HAP-1 (cell line): ENCODE measurements at places on chromosomes 3 and 15.

GRCh38 chr15:38897551-38897950, 332.9 kb upstream of the RASGRP1 start:
- no peak for DNase-seq

- DNase-seq, result no peak
These were observed 53.2 kb upstream of the FNDC3B start for GRCh38 chr3:171986176-171986575.

- no peak for DNase-seq
These were observed 2.0 kb downstream of the FOXP1 start for GRCh38 chr3:71581457-71582035.

DNA sequence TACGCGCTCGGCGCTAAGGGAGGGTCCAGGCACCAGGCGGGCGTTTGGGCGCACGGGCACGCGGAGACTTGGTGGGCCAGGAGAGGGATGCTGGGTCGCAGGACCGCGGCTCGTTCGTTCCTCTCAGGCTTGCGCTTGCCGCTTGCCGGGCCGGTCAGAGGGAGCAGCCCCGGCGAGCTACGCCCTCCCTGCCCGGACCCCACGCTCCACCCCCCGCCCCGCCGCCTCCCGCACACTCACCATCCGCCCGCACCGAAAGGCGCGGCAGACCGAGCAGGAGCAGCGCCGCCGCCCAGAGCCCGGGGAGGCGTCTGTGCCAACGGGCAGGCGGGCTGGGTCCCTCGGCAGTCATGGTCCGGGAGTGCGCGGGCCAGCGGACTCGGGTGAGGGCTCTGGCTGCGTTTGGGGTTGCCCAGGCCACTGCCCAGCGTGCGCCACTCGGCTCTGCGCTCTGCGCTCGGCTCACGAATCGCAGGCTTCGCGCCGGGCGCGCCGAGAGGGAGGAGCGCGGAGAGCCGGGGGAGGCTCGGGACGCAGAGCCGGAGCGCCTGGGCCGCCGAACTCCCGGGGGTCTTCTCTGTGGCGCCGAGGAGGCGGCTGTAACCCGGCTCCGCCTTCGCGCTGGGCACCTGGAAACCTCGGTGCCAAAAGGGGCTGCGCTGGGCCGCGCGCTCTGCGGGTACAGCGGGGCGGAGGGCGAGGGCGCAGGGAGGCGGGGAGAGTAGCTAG, at the start of gene SUSD5:
Gene SUSD5 (minus strand): TSS at position 365 of the 729 bp plus-strand sequence. CDS start 13 bp downstream, at position 352.
- peak; percentile 32 for DNase-seq

- no peak for DNase-seq
These were observed 81.2 kb downstream of the SCAPER start for GRCh38 chr15:76823890-76824289.

DNA sequence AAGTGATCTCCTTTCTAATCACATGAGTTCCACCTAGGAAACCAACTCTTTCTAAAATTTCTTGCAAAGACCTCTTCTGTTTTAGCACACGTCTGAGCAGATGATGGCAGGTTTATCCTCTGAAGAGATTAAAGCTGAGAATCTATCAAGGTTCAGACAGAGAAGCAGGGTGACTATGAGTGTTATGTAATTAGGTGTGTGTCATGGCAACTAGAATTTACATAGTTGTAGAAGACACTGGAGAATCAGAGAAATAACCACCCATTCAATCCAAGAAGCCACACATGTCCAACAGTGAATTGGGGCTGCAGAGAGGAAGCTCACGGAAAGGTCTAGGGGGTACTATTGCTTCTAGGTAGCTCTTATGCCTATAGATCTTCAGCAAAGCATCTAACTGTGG, 600.5 kb downstream of the PYDC2 start:
- DNase-seq, result no peak

DNA sequence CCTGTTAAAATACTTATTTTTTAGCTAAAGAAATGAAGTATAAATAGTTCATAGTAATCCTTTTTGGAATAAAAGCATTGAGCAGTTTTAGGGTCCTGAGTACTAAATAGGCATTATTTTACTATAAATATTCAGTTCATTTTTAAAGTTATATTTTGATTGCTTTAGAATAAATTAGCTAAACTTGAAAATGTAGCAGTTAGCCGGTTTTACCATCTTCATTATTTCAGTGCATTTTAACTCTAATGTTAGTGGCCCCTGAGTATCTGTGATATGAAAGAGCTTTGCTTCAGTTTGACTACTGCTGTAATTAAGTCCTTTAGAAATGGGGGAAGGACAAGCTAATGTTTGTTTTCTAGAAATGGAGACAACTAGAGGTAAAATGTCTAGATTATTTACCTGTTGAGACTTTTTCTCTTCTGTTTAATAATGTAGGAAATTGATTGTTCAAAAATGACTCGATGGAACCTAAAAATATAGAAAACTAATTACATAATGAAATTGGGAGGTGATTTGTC, 3.6 kb downstream of the SMC4 start:
- DNase-seq, result no peak

DNA sequence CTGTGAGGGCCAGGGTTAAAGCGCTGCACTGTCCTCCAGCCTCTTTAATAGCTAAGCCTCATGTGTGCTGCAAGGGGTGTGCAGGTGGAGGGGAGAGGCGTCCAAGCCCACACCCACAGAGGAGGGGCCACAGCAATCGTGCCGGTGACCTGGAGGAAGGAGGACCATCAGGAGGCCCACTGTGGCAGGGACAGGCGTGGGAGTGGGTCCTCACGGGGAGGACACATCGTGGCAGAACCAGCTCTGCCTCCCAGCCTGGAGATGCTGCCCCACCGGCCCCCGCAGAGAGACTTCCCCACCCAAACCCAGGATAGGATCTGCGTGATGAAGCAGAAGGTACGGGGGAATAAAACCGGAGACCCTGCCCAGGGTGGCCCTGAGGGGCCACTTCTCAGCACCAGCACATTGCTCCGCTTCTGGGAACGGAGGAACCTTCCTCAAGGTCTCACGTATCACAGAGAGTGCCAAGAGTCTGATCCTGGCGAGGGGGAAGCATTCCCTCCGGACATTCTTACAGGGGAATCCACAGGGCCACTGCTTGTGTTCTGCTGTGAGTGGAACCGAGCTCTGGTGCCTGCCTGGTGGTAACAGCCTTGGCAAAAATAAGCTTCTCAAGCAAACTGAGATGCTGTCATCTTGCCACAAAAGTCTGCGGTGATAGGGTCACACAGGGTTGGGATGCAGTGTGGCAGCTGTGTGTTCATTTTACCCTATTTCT, 199.8 kb downstream of the XXYLT1 start:
- DNase-seq, result no peak

DNA sequence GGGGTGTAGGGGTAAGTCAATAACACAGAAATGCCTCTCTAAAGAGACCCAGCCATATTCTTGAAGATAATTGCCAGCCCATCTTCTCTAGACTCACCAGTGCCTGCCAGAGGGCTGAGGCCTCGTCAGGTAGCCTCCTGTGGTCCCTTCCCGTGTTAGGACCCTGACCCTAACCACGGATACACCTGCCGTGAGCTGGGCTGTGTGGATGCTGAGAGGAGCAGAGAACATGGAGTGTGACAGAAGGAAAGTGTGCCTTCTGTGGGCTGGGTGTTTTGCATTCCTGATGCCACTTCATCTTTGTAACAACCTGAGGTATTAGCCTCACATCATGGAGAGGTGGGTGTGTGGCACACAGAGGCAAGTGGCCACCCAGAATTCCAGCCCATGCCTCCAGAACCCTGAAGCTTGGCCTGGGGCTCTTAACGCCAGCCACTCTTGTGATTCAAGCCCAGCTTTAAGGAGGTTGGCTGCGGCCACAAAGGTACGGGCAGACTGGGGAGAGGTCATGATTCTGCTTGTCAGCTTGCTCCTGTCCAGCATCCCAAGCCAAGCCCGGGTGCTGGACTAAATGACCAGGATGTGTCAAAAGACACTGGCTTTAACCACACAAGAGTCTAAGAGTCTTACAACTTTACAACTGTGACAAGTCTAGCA, 21.1 kb upstream of the ABTB1 start:
- DNase-seq, result no peak

- DNase-seq, result peak; percentile 43
These were observed 150.8 kb upstream of the KCNMB2 start for GRCh38 chr3:178385280-178385952.

GRCh38 chr3:53026382-53027162, 19.3 kb downstream of the SFMBT1 start:
- DNase-seq, result no peak

DNA sequence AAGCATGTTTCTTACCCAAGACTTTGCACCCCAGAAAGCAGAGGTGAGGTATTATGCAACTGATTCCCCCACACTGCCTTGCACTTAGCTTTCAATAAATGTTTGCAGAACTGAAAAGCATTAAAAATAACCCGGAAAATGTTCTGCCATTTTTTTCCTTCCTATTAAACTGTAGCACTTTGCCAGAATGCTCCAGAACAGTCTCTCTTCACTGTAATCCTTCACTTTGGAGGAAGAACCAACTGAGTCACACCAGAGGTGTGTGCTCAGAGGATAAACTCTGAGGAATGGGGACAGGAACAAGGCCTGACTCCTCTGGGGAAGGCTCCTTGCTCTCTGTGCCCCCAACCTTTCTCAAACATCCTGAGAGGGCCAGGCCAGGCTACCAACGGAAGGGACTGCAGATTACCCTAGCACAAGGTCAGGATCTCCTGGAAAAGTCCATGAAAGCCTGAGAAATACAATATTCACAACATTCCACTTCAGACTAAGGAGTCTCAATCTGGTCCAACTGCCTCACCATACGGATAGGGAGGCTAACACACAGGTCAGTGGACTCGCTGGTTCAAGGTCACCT, 19.0 kb downstream of the ANP32A start:
- DNase-seq, result no peak

- DNase-seq, result no peak
These were observed 2.3 kb downstream of the PLXND1 start for GRCh38 chr3:129603991-129604749.

- no peak for DNase-seq
These were observed 50.7 kb downstream of the LINGO1 start for GRCh38 chr15:77581896-77582569.

- no peak for DNase-seq
These were observed 81.1 kb upstream of the MYZAP start for GRCh38 chr15:57510647-57511046.

- DNase-seq, result no peak
These were observed 6.7 kb upstream of the ACAD9 start for GRCh38 chr3:128872744-128873143.

DNA sequence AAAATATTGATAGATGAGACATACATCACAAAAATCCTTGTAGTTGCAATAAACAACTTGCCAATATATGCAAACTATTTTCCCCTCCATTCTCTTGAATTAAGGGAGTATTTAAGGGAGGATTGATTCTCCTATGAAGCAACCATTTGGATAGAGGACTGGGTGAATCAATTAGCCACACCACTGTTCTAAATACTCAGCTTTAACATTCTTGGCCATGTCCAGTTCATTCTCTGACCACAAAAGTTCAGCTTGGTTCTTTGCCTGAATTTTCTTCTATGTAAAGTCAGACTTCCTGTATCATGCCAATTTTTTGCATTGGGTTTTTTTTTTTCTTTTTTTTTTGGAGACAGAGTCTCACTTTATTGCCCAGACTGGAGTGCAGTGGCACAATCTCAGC, 15.8 kb upstream of the SEC11A start:
- DNase-seq, result no peak

- no peak for DNase-seq
These were observed 13.6 kb upstream of the HRH1 start for GRCh38 chr3:11140713-11141104.

DNA sequence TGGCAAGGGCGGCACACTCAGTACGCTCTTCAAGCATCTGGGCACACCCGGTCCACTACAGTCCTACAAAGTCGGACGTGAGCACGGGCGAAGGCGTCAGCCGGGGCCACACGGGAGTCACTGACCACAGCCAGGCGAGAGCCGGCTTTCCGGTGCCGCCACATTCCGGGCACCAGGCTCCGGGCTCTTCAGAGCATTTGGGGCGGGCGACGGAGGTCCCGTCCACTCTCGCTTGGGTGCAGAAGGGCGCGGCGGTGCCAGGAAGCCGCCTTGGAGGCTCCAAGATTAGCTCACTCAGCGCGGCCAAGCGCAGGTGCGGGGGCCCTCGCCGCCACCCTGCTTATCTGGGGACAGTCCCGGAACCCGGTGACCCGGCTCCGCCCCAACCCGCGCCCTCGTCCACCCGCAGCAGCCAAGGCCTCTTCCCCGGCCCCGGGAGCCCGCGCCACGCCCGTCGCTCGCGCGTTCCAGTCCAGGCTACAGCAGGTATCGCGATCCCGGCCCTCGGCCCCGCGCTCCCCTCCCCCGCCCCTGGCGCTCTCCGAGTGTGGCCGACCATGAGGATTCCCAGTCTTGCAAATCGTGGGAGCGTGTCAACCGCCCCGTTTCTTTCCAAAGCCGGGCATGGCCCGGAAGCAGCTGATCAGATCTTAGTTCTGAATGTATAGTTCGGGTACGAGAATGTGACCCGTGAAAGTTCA, at the start of gene ADPRH:
Gene ADPRH (plus strand): TSS at position 127 of the 701 bp plus-strand sequence. CDS start 2,678 bp downstream, outside the sequence.
- DNase-seq, result peak; percentile 80

GRCh38 chr3:73665286-73665685, 40.5 kb upstream of the PDZRN3 start:
- DNase-seq, result no peak

DNA sequence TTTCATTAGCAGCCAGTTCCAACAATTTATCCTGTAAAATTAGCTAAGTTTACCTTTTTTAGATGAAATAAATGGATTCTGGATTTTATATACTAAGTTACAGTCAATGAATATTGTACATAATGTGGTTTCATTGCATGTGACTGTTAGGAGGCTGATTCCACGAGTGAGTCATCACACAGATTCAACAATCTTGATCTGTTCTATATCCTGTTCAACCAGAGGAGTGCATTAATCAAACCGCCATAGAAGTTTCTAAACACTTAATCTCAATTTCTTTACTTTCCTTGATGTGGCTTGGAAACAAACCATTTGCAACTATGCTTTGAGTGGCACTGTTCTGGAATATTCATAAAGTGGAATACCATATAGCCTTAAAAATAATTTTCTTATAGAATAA, 15.3 kb downstream of the DNAJC13 start:
- DNase-seq, result no peak

DNA sequence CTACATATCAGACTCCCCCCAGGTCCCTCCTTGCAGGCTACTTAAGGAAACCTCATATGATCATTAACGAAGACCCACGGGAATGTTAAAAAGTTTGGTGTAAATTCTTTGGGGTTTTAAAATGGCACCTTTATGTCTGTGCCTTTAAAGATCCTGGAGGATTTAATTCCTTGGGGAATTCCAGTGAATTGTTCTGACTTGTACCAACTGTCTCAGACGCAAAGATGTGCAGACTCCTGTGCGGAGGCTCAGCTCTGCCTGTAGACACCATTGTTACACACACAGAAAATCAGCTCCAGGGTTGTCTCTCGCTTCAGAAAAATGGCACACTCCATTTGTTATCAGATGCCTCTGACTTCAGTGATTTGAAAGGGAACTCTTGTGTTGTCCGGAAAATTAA, 414.4 kb upstream of the CFAP20DC start:
- DNase-seq, result peak; percentile 14

DNA sequence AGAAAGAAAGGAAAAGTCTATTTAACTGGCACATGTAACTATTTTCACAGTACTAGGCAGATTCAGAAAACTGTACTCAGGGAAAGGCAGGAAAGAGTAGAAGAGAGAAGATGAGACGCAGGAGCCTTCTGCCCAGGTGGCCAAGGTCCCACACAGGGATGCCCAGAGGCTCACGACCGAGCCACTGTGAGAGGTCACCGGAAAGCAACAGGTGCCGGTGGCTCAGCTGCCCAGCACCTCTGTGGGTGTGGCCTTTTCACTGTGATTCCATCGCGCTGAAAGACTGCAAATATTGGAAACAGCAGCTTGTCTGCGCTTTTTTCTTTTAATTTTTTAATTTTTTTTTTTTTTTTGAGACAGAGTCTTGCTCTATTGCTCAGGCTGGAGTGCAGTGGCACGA, 226.8 kb downstream of the OCA2 start:
- DNase-seq, result no peak
